Endothelial cell (in vitro differentiated cells): ENCODE measurements at places on chromosomes 7 and 10.

DNA sequence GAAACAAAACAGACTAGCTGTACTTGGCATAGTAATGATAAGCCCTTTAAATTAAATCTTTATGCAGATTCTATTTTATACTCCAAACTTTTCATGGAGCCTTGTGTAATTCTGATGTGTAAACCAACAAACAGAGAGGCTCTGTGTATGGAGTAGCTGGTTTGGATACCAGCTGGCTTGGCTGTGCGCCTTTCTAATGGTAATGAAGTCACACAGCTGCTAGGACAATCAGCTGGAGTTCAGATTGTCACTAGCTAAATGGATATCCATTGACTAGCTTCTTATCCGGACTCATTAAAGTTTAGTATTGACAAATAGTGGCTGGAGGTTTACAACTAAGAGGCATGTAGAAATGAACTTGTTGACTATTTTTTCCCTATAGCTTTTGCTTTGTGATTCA is 398.4 kb downstream of the DGKB start:
- H3K27ac ChIP-seq: no peak overlapping the region
- no peak for DNase-seq
- H3K27me3 ChIP-seq: peaks cover 1% of the 10 kb centered on the region
- no peaks in the 10 kb centered on the region for H3K36me3 ChIP-seq
- H3K4me1 ChIP-seq: no peaks in the 10 kb centered on the region
- no peak overlapping the region for H3K4me3 ChIP-seq

- H3K4me3 ChIP-seq: no peak overlapping the region
- no peak overlapping the region for H3K27ac ChIP-seq
- no peak for DNase-seq
- peaks cover 6% of the 10 kb centered on the region for H3K27me3 ChIP-seq
- no peaks in the 10 kb centered on the region for H3K36me3 ChIP-seq
- no peaks in the 10 kb centered on the region for H3K4me1 ChIP-seq
Measured at GRCh38 chr7:1331561-1332467, 99.1 kb downstream of the UNCX start.

DNA sequence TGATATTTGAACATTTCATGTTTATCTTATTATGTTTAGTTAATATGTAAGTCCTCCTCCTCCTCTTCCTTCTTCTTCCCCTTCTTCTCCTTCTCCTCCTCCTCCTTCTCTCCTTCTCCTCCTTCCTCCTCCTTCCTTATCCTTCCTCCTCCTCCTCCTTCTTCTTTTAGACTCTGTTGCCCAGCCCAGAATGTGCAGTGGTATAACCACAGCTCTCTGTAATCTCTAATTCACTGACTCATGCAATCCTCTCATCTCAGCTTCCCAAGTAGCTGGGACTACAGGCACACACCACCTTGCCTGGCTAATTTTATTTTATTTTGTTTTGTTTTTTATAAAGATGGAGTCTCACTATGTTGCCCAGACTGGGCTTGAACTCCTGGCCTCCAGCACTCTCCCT is 83.4 kb upstream of the ODAD2 start:
- H3K4me3 ChIP-seq: no peak overlapping the region
- H3K36me3 ChIP-seq: no peaks in the 10 kb centered on the region
- DNase-seq: no peak
- H3K27ac ChIP-seq: no peak overlapping the region
- H3K4me1 ChIP-seq: no peaks in the 10 kb centered on the region

DNA sequence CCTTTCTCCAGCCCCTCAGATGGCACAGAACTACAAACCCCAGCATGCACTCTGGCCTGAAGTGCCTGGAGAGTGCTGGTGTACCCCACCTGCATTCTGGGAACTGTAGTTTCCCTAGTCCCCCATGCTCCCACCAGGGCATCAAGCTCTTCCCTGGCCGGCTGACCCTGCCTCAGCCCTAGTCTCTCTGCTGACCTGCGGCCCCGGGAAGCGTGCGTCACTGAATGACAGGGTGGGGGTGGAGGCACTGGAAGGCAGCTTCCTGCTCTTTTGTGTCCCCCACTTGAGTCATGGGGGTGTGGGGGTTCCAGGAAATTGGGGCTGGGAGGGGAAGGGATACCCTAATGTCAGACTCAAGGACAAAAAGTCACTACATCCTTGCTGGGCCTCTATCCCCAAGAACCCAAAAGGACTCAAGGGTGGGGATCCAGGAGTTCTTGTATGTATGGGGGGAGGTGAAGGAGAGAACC is 2.1 kb downstream of the NOS3 start:
- H3K36me3 ChIP-seq: peaks cover 29% of the 10 kb centered on the region
- DNase-seq: peak; percentile 68
- no peak overlapping the region for H3K4me3 ChIP-seq
- peaks cover 11% of the 10 kb centered on the region for H3K27me3 ChIP-seq
- peaks cover 26% of the 10 kb centered on the region for H3K4me1 ChIP-seq
- peak overlapping the region; percentile 7 for H3K27ac ChIP-seq

GRCh38 chr7:141410353-141411000 is 140.7 kb upstream of the AGK start:
- H3K27me3 ChIP-seq: no peaks in the 10 kb centered on the region
- no peak for DNase-seq
- H3K4me3 ChIP-seq: no peak overlapping the region
- H3K4me1 ChIP-seq: peaks cover 3% of the 10 kb centered on the region
- H3K36me3 ChIP-seq: no peaks in the 10 kb centered on the region

- no peaks in the 10 kb centered on the region for H3K27me3 ChIP-seq
- no peak for DNase-seq
- no peak overlapping the region for H3K4me3 ChIP-seq
- H3K27ac ChIP-seq: no peak overlapping the region
- H3K4me1 ChIP-seq: no peaks in the 10 kb centered on the region
Measured at GRCh38 chr10:74842301-74842954, 16.0 kb downstream of the KAT6B start.

GRCh38 chr7:1046722-1047679 is 2.7 kb downstream of the GPR146 start:
- peaks cover 6% of the 10 kb centered on the region for H3K36me3 ChIP-seq
- DNase-seq: no peak
- H3K4me1 ChIP-seq: peaks cover 65% of the 10 kb centered on the region
- H3K4me3 ChIP-seq: peak overlapping the region; percentile 38
- peaks cover 11% of the 10 kb centered on the region for H3K27me3 ChIP-seq

- H3K4me1 ChIP-seq: no peaks in the 10 kb centered on the region
- H3K36me3 ChIP-seq: no peaks in the 10 kb centered on the region
- no peak for DNase-seq
- H3K4me3 ChIP-seq: no peak overlapping the region
- H3K27ac ChIP-seq: no peak overlapping the region
Measured at GRCh38 chr10:95188593-95188992, 5.4 kb upstream of the ACSM6 start.

- H3K27ac ChIP-seq: no peak overlapping the region
- no peaks in the 10 kb centered on the region for H3K36me3 ChIP-seq
- DNase-seq: no peak
- H3K4me1 ChIP-seq: peaks cover 11% of the 10 kb centered on the region
Measured at GRCh38 chr10:109306698-109307097, 616.6 kb downstream of the XPNPEP1 start.

DNA sequence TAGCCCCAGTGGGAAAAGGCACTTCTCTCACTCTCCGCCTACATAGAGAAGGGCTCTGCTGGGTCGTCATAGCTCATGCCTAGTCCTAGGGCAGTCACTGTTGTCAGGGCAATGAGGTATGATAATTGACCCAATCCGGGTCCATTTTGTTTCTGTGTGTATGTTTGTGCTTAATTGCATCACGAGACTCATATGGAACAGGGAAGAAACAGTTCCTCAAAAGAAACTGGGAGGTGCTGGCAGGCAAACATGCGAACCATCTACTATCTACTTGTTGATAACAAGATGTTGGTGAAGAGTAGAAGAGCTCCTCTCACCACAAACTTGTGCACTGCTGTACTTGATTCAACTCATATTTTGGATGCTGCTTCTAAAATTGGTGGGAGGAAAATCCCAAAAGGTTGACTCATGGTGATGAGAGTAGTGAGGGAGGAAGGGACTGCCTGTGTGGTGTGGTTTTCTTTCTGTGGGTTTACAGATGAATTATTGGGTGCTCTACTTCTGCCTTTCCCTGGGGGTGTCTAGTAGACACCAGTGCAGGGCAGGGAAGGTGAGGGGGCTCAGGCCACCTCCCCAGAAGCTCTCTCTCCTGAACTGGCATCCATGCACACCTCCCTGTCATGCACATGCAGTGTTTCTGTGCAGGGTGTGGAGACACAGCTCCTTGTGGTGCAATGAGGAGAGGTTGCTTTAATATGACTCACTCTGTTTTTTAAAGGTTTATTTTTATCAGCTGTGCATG is 29.4 kb downstream of the LSMEM1 start:
- peaks cover under 1% of the 10 kb centered on the region for H3K4me1 ChIP-seq
- H3K27me3 ChIP-seq: peaks cover 5% of the 10 kb centered on the region
- no peak overlapping the region for H3K4me3 ChIP-seq
- H3K27ac ChIP-seq: no peak overlapping the region
- DNase-seq: no peak
- no peaks in the 10 kb centered on the region for H3K36me3 ChIP-seq

DNA sequence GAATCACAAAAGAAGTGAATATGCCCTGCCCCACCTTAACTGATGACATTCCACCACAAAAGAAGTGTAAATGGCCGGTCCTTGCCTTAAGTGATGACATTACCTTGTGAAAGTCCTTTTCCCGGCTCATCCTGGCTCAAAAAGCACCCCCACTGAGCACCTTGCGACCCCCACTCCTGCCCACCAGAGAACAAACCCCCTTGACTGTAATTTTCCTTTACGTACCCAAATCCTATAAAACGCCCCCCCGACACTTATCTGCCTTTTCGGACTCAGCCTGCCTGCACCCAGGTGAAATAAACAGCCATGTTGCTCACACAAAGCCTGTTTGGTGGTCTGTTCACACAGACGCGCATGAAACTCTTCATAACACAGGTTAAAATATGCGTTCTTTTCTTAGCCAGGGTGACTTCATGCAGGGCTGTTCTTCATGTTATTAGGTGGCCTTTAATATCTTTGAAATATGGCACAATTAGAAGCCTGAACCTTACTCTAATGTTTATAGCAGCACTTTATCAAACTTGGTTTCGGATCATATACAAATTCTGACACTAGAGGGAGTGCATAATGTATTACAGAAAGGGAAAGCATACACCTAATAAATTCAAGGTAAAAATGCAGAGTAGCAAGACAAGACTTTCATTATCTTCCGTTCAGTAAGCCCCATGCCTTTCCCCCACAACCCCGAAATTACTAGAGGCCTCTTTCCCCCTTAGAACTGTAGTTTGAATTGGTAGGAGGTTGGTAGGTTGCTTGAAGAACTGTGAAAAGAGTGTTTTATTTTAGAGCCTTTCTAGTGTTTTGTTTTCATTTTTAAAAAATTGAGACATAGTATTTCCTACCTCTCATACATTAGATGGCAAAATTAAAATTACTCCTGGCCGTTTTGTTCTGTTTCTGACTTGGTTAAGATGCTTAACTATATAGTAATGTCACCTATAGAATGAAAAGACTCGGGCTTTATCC is 117.9 kb downstream of the NPY start:
- peaks cover 4% of the 10 kb centered on the region for H3K27me3 ChIP-seq
- DNase-seq: no peak
- H3K36me3 ChIP-seq: no peaks in the 10 kb centered on the region
- H3K4me1 ChIP-seq: peaks cover 20% of the 10 kb centered on the region
- H3K27ac ChIP-seq: peak overlapping the region; percentile 61

GRCh38 chr10:68202960-68203353 is 29.0 kb downstream of the ATOH7 start:
- no peak overlapping the region for H3K4me3 ChIP-seq
- DNase-seq: no peak
- no peaks in the 10 kb centered on the region for H3K36me3 ChIP-seq
- H3K4me1 ChIP-seq: no peaks in the 10 kb centered on the region
- H3K27ac ChIP-seq: no peak overlapping the region

- H3K36me3 ChIP-seq: peaks cover 3% of the 10 kb centered on the region
- H3K4me3 ChIP-seq: no peak overlapping the region
- H3K4me1 ChIP-seq: no peaks in the 10 kb centered on the region
- peaks cover 4% of the 10 kb centered on the region for H3K27me3 ChIP-seq
Measured at GRCh38 chr10:61195211-61195610, 251.2 kb upstream of the RHOBTB1 start.

- H3K27ac ChIP-seq: no peak overlapping the region
- peak; percentile 72 for DNase-seq
- H3K4me1 ChIP-seq: no peaks in the 10 kb centered on the region
- no peaks in the 10 kb centered on the region for H3K36me3 ChIP-seq
Measured at GRCh38 chr7:140003913-140004382, 58.8 kb downstream of the PARP12 start.

GRCh38 chr7:127258111-127258510 is 5.4 kb upstream of the GRM8 start:
- no peak overlapping the region for H3K4me3 ChIP-seq
- peaks cover 3% of the 10 kb centered on the region for H3K27me3 ChIP-seq
- no peak overlapping the region for H3K27ac ChIP-seq
- DNase-seq: no peak
- H3K36me3 ChIP-seq: no peaks in the 10 kb centered on the region

DNA sequence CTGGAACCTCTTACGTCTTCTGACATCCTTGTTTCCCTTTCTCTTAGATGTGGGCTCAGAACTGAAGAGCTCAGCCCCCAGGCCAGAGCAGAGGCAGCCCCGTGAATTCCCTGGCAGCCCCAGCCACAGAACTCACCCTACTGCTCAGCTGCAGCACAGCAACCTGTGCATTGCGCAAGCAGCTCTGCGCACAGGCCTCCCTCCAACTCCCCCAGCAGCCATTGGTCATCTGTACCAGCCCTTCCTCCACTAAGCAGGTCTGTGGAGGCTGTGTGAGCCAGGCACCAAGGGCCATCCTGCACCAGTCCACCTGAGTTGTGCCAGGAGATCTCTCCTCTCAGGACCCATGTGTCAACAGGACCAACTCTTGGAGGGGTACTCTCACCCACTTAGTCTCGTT is 54.5 kb downstream of the ZNF33B start:
- H3K4me3 ChIP-seq: no peak overlapping the region
- peaks cover 6% of the 10 kb centered on the region for H3K27me3 ChIP-seq
- no peak overlapping the region for H3K27ac ChIP-seq
- H3K36me3 ChIP-seq: peaks cover 57% of the 10 kb centered on the region
- no peaks in the 10 kb centered on the region for H3K4me1 ChIP-seq
- no peak for DNase-seq

DNA sequence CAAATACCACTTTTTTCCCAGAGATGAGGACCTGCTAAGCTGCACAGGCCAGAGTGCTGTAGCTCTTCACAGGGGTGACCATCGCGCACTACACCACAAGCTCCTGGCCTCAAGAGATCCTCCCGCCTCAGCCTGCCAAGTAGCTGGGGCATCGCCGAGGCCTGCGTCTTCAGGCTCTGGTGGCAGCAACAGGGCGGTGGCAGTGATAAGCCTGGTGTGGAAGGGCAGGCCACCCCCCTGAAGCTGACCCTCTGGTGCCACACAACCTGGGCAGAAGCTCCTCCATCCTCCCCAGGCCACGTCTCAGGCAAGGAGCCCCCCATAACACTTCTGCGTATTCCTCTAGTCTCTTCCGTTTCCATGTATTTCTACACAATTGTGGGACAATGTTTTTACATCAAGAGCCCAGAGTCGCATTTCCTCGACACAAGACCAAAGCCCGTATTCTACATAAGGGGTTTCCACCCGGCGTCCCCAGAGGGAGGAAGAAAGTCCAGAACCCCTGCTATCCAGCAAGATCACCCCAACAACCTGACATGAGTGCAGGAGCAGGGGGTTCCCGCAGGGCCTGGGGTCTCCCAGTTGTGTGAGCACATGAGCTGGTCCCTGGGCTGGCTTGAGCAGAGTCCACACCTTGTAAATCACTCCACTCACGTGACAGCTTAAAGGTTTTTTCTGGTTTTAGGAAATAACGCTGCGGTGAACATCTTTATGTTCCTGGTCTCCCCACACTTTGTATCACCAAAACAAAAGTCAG is 37.6 kb upstream of the NCAPG2 start:
- H3K27ac ChIP-seq: no peak overlapping the region
- DNase-seq: no peak
- no peaks in the 10 kb centered on the region for H3K27me3 ChIP-seq
- peaks cover 33% of the 10 kb centered on the region for H3K36me3 ChIP-seq
- no peaks in the 10 kb centered on the region for H3K4me1 ChIP-seq
- peak overlapping the region; percentile 29 for H3K4me3 ChIP-seq
